ENCODE measurements at places on chromosomes 1 and 21.

DNA sequence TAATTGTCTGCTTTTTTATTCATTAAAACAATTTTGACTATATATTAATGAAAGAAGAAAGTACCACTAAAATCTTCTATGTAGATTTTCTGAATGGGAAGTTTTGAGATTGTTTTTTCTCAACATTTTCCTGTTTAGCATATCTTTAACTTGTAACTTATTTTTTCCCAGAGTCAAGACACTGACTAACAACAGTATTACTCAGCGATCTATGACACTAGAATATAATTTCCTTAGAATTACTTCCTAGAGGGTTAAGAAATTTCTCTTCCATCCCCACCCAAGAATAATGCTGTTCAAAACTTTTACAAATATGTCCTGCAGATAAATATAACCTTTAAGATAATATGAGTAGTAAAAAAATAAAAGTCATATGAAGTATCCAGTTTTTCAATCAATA lies 218.2 kb upstream of the NR5A2 start:
- DNase-seq = no peak

DNA sequence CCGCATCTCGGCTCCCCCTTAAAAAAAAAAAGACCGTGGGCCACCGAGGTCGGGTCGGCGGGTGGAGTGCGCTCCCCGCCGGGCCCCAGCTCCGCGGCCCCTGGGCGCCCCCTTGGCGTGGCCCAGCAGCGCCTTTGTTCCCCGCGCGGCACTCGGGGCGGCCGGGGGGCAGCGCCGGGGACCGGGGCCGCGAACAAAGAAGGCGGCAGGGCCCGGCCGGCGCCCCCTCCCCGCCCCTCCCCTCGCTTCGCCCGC lies 571 bp downstream of the MARCKSL1 start:
- DNase-seq = no peak

- DNase-seq = no peak
Measured at GRCh38 chr1:95321531-95321930, 87.5 kb downstream of the RWDD3 start.

GRCh38 chr1:201309416-201309815 lies 26.1 kb downstream of the PKP1 start:
- DNase-seq = peak; percentile 51

DNA sequence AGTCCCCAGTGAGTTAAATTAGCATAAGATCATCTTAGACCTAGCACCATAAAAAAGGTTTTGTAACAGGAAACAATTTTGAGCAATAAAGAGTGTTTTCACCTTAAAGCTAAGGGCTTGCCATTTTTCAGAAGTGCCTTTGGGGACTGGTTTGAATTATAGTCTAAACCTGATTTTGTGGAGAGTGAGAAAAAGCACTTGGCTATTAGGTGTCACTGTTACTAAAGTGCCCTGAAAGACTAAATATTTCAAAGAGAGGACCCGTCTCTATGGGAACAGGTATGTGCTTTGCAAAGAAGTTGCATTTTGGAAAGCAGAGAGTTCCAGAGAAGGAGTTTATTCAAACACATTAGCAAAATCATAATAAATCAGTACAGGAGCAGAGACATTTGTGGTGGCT lies 9.1 kb downstream of the NTNG1 start:
- no peak for DNase-seq

GRCh38 chr1:234111458-234112142 lies 207.1 kb downstream of the SLC35F3 start:
- no peak for DNase-seq

DNA sequence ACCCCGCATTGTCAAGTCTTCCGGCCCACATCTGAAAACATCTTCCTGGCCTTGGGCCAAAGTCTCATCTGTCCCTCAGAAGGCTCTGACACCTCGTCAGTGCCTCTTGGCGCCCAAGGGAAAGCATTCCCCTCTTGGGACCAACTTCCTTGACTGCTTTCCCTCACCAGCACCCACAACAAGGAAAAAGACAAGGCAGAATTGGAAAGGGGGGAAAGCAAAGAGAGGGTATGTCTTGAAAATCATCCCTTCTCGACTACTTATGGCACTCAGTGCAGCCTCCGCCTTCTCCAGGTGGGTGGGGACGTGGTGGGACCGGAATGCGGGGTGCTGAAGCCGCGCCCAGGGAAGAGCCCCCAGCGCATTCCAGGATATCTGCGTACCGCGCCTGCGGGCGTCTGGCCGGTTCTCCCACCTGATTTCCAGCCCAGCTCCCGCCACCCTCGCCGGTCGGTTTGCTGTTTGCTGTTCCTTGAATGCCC lies 554 bp upstream of the SLC39A1 start:
- DNase-seq = no peak

- no peak for DNase-seq
Measured at GRCh38 chr1:174815036-174815435, 184.7 kb upstream of the CACYBP start.

DNA sequence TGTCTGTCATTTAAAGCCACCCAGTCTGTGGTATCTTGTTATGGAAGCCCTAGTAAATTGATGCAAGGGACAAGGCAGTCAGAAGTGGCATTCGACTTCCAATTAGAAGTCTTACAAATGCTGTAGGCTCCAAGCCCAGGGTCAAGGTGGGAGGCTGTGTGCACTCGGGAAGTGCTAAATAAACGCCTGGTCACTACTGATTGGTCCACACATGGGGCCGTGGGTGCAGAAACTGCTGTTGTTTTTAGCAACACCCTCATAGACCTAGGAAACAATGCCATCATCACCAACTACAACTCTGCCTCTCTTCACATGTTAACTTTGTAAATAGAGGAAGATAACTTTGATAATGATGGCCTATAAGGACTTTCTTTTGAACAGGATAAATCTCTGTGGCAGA lies 20.2 kb upstream of the ZBTB21 start:
- no peak for DNase-seq

GRCh38 chr21:31987696-31988095 lies 114.9 kb downstream of the HUNK start:
- DNase-seq = no peak

DNA sequence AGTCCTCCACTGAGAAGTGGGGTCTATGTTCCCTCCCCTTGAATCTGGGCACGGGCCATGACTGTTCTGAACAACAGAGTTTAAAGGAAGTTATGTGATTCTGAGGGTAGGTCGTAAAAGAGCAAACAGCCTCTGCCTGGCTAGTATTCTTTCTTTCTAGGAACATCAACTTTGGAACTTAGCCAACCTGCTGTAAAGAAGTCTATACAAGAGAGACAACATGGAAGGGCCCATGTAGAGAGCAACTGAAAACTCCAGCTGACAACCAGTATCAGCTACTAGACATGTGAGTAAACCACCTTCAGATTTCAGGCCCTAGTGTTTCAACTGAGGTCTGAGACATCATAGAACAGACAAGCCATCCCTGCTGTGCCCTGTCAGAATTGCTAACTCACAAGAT lies 7.5 kb downstream of the SELENOF start:
- DNase-seq = no peak

- DNase-seq = no peak
Measured at GRCh38 chr1:212162635-212163034, 122.6 kb upstream of the PPP2R5A start.

- no peak for DNase-seq
Measured at GRCh38 chr1:89462250-89462649, 62.4 kb upstream of the LRRC8B start.

GRCh38 chr21:32437729-32438128 lies 25.2 kb downstream of the EVA1C start:
- no peak for DNase-seq

All from GF-D8 (cell line).